Osteoblast (primary cell): ENCODE measurements at places on chromosomes 1 and 21. TPM values are rescaled to one million over a fixed set of nuclear protein-coding genes. Genes with fewer than 3 reads are reported as not detected.

Gene UBR4
- 134 and 149 TPM in 2 replicates for total RNA-seq

Gene LORICRIN
- total RNA-seq = not detected in 2 replicates

Gene PCNX2
- total RNA-seq = 56.8 and 68.4 TPM in 2 replicates

Gene KIF2C
- 3.3 and 3.8 TPM in 2 replicates for total RNA-seq

Gene RUNX3
- 1.8 and 3.6 TPM in 2 replicates for total RNA-seq

Gene TNNI3K
- 0.59 and 0.72 TPM in 2 replicates for total RNA-seq

Gene OR10Z1
- not detected in 2 replicates for total RNA-seq

Gene HPCAL4
- total RNA-seq = not detected in 2 replicates

Gene CD2
- total RNA-seq = not detected in 2 replicates

Gene COL9A2
- total RNA-seq = 0.36 and 0.88 TPM in 2 replicates

Gene DCDC2B
- total RNA-seq = under 0.01 TPM in 1 of 2 replicates, not detected in the other

Gene AK5
- 25.3 and 38.3 TPM in 2 replicates for total RNA-seq

Gene OR2L13
- under 0.01 TPM in 1 of 2 replicates, not detected in the other for total RNA-seq

Gene CTXND2
- not detected in 2 replicates for total RNA-seq

Gene TMEM222
- 23.9 and 30.4 TPM in 2 replicates for total RNA-seq

Gene RGS13
- total RNA-seq = not detected in 2 replicates

Gene PTPN7
- total RNA-seq = not detected in 2 replicates

Gene BACE2
- 85.2 and 85.8 TPM in 2 replicates for total RNA-seq

Gene PIK3R3
- 4.0 and 5.3 TPM in 2 replicates for total RNA-seq

Gene TMEM200B
- 9.4 and 10.6 TPM in 2 replicates for total RNA-seq

Gene CFHR1
- total RNA-seq = not detected in 2 replicates

Gene MXRA8
- 689 and 735 TPM in 2 replicates for total RNA-seq

Gene NHLH1
- under 0.01 TPM in 1 of 2 replicates, not detected in the other for total RNA-seq

Gene CD53
- total RNA-seq = 0.29 and 0.36 TPM in 2 replicates

Gene LTN1
- total RNA-seq = 26.5 and 27.5 TPM in 2 replicates

Gene DNAJC28
- total RNA-seq = 3.2 and 4.0 TPM in 2 replicates
